ENCODE measurements at places on chromosomes 13 and 19. TPM values are rescaled to one million over a fixed set of nuclear protein-coding genes. Genes with fewer than 3 reads are reported as not detected.

- DNase-seq, result no peak
Observed at GRCh38 chr13:80126389-80127068, 214.4 kb downstream of the SPRY2 start.

- no peak for DNase-seq
Observed at GRCh38 chr13:112686987-112687386, 2.9 kb upstream of the ATP11A start.

DNA sequence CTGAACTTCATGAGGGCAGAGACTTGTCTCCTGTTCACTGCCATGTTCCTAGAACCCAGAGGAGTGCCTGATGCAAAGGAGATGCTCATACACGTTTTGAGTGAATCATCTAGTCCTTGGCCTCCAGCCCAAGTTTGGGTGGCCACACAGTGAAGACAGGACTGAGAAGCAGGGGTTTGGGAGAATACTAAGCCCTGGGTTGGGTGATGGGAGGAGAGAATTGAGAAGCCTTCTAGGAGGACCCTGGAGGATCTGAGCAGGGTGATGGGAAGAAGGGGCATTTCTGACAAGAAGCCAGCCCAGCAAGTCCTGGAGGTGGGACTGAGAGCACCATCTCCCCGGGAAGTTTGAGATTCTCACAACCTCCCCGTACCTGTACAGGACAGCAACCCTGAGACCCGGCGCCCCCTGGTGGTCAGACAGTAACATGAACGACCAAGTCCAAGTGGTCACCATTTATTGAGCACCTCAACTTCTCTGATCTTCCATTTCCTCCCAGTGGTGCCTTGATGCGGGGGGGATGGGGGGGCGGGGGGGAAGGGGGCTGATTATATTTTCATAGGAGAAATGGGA lies 11.0 kb downstream of the CTU1 start:
- peak; percentile 93 for DNase-seq

FBXO27 gene
- polyA plus RNA-seq, result 7.2 TPM

DNA sequence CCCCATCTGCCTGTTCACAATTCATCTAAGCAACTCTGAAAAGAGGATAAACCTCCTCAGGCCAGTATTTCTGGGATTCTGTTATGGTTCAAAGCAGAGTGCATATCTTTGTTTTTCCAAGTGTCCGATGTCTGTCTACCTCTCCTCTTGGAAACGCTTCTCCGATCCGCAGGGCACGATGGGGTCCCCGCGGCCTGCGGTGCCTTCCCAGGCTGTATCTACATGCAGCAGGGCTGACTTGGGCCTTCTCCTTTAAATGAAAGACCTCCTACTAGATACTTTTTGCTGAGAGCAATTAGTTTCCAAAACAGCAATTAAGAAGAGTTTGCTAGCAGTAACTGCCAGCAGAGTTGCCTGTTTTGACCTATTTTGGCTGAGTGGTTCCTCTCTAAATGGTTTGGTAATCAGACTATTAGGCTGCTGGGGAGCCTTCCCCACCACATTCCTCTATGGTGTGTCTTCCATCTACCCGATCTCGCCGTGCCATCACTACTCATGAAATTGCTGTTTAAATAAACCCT lies 23.5 kb downstream of the COL4A2 start:
- DNase-seq, result no peak

- DNase-seq, result no peak
Observed at GRCh38 chr13:91744284-91744683, 345.9 kb downstream of the GPC5 start.

DNA sequence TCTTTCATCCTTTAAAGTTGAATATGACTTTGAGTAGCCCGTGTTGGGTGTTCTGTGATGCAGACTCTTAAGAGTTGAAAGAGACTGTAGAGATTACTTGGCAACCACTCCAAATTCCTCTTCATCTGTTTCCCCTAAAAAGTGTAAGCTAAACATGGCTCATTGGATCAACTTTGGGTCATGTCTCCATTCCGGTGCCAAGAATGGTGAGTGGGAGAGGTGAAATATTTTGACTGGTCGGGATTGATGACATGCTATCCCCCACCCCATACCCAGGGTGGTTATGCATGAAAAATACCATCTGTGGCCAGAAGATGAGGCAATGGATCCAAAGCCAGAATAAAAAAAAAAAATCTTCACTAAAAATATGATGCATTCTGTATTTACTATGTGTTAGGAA lies 281.3 kb upstream of the SOX21 start:
- DNase-seq, result no peak

DNA sequence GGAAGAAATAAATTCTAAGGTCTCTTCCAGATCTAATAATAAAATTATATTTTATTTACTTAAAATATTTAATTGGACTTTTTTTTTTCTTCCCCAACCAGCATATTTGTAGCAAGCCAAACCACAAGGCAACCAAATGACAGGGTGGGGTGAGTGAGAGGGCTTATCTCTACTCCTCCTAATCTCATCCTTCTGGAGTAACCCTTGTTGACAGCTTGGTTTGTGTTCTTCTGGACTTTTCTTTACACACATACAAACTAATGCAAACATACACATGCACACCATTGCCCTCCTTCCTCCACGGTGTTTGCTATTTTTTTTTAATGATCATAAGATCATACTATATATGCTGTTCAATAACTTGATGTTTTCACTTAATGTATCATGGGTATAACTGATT lies 383.1 kb downstream of the DLEU7 start:
- DNase-seq, result no peak

DNA sequence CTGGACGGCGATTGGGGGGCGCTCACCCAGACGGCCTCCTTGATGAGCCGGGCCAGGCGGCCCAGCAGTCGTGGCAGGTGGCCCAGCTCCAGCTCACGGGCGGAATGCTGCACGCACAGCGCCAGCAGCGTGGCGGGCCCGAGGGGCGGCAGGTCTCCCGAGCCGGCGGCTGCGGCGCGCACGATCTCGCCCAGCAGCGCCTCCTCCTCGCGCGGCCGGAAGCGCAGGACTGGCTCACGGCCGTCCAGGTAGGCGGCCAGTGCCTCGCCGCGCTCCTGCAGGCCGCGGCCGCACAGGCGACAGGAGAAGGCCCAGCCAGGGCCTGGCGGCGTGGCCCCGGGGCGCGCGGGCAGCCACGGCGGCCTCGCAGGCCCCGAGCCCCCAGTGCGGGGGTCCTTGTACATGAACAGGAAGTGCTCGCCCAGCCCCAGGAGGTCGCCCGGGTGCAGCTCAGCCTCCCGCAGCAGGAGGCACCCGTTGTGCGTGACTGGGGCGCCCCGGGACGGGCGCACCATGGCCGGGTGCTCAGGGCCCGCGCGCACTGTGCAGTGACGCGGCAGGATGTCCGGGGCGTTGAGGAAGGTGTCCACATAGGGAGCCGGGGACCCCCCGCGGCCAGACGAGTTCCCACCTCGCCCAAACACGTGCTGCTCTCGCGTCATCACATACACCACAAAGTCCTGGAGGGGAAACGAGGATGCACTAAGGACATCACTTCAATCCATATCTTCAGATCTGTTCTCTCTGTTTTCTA lies 9.6 kb upstream of the MAMSTR start:
- DNase-seq, result no peak

DNA sequence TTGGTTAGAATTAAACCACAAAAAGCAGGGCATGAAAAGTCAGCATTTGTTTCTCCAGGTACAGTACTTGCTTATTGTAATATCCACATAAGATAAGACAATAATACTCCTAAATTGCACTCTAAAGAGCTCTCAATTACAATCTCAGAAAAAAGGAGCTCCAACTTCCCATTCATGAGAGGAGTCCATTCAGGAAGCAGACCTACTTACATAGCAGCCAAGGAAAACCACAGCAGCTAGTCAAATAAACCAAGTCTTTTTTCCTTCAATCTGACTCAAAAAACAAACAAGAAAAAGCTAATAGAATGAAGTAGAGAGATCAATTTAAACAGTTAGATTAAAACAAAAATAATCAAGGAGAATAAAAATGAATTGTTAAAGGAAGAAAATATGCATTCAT lies 885.2 kb upstream of the SLITRK6 start:
- no peak for DNase-seq
